ENCODE measurements at places on chromosomes 13 and 19.

GRCh38 chr19:4362101-4362828 is 18.9 kb downstream of the MPND start:
- DNase-seq: no peak

GRCh38 chr19:2051773-2052704 is 995 bp upstream of the MKNK2 start:
- DNase-seq: no peak

DNA sequence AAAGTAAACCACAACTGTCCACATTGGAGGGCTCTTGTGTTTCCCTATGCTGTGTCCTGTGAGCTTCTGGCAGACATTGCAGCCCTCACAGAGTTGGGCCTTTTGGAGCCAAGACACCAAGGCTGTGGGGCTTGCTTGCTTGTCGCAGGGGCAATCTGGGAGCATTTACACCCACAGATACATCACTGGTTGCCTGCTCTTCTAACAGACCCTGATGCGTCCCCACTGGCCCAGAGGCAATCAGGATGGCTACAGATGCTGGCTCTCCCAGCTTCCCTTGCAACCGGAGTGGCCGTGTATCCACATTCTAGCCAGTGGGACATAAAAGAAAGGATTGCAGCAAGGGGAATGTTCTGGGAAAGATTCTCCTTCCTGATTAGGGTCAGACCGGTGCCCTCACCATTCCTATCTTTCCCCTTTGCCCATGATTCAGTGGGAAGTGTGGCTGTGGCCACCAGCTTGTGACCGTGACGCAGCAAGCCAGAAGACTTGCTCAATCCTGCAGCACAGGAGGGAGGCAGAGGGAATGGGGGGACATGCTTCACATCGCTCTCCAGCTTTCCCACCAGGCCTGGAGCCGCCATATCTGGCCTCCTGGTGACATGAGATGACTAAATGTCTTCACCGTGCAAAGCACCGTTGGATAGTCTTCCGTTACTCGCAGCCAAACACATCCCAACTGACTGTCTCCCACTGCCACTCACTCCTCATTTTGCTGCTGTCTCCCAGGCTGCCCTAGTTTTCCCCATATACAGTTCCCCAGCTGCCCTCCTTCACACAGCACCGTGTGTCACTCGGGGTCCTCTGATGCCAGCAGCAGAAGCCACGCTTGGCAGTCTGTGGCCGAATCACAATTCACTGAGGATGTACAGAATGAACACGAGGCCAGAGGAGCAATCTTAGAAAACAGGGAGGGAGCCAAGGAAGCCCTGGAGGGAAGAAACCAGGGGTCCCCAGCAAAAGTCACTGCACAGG is 151.0 kb downstream of the DPF1 start:
- no peak for DNase-seq

DNA sequence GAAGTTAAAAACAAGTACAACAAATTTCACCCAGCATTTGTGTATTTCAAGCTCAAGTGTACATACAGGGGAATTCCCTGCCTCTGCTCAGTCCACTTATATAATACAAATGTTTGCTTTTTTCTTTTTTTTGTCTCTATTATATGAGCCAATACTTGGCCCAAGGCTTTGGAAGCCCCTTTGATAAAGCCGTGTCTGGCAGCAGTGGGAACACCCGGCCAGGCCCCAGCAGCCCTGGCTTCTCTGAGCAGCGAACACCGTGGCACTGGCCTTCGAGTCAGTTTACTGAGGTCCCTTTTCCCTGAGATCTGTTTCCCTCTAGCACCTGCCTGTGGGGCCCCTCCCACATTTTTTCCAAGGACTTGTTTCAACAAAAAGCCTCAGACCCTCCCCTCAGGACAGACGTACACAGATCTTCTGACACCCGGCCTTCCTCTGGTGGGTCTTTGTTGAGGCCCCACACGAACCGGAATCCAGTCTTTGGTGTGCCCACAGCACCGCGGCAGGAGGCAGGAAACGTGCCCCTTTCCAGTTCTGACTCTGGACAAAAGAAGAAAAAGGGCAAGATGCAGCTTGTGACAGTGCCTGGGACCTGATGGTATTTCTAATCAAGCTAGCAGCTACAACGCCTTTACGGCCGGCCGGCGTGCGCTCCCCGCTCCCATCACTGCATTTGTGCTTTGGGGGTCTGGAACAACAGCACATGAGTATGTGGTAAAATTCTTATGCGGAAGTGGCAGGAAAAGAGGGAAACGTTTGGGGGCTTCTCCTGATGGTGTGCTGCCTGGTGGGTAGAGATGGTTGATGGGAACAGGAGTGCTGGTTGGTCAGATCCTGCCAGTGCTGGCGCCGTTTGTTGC is 13.8 kb downstream of the SIPA1L3 start:
- DNase-seq: no peak

GRCh38 chr19:52296773-52297600 is at the start of gene ZNF480:
ZNF480 (plus strand) TSS chr19:52297169; CDS start chr19:52300413, 3,244 bp downstream.
- peak; percentile 82 for DNase-seq

GRCh38 chr13:41284512-41285288 is 21.3 kb upstream of the MTRF1 start:
- DNase-seq: peak; percentile 70
